ENCODE measurements at places on chromosomes 5 and 9.

- no peak for DNase-seq
Measured at GRCh38 chr5:63175850-63176249, 597.2 kb downstream of the LRRC70 start.

DNA sequence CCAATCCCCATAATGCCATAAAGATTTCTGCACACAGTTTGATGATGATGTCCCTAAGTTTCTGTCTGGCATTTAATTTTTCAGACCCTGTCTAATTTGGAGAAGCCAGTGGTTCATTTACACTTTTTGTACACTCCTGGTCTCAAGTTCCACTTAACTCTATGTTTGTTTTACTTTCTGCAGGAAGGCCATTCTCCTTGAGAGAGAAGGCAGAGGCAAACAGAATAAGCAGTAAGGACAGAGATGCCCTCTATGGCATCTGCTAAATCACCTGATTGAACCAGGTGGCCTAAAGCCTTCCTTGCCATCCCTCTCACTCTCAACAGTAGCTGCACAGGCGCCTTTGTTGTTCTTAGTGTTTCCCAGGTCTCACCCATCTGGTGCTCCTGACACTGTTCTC, 86.1 kb upstream of the LRRTM2 start:
- DNase-seq = no peak

DNA sequence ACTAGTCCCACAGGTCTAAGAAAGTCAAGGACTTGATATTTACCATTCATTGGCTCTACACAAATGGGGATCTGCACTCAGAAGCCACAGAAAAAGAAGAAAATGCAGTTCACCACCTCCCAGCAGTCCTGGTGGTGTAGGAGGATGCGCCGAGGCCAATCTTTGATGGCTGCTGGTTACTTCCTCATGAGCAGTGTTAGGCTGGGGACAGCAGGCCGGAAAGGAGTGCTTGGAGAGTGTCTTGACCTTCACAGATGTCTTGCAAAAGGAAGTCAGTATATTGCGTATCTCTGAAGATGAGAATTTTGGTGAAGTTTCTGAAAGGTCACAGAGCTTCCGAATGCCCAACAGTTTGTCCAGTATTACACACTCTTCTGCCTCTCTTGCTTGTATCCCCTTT, 597.0 kb downstream of the EBF1 start:
- no peak for DNase-seq

DNA sequence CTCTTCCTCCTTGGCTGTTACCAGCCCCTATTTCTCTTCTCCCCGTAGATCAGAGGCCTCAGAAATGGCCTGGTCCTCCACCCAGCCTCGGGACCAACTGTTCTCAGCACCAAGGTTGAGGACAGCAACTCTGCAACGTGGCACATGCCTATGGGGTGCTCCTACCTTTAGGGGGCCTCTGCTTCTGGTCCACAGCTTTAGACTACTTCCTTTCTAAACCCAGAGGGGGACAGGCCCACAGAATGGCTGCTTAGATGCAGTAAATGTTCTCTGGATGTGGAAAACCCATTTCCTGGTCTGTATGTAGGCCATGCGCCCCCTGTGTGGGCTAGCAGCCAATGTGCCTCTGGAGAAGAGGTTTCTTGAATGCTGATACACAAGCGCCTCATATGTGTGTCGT, 68.4 kb downstream of the NRG2 start:
- DNase-seq = peak; percentile 38

DNA sequence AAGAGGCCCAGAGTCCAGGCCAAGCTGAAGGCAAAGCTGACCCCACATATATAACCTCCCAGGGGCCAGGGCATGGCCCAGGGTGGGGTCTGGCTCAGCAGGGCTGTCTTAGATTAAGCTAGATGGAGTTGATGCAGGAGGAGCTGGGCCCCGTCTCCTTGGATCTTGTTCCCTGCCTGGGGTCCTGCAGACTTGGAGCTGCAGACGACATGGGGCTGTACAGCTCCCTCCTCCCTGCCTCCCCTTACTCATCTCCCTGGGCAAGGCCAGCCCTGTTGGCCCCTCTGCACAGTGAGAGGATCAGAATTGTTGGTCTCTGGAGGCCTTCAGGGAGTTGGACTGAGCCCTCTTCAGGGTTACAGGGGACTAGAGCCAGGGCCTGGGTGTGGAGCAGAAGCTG, 134.9 kb downstream of the RGS3 start:
- no peak for DNase-seq

Measured in stomach (tissue), 19 donors.